CD8-positive, alpha-beta memory T cell (primary cell): ENCODE measurements at places on chromosomes 3 and 15. TPM values are rescaled to one million over a fixed set of nuclear protein-coding genes. Genes with fewer than 3 reads are reported as not detected.

COX5A gene
- 351 TPM for polyA plus RNA-seq

GNAT1 gene
- not detected for polyA plus RNA-seq

AMIGO3 gene
- 1.5 TPM for polyA plus RNA-seq

ASB14 gene
- polyA plus RNA-seq, result 0.24 TPM

DISP2 gene
- 1.1 TPM for polyA plus RNA-seq

COL6A5 gene
- polyA plus RNA-seq, result not detected

TMEM207 gene
- polyA plus RNA-seq, result not detected

SEMA6D gene
- polyA plus RNA-seq, result not detected

STXBP5L gene
- not detected for polyA plus RNA-seq

TPRG1 gene
- polyA plus RNA-seq, result 30.5 TPM

MYNN gene
- polyA plus RNA-seq, result 16.5 TPM

DNA sequence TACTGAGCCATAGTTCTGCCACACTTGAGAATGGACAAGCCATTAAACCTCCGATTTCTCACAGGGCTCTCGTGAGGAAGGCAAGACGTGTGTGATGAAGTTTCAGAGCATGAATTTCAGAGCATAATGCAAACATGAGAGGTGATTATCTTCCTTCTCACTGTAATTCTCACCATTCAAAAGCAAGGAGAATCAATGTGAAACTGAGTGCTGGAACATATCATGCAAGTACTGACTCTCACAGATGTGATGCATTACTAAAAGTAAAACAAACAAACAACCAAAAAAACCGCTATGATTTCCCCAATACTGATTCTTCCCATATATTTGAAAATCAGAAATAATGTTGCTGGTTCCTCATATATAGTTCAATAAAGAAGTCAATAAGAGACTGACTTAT lies 23.7 kb downstream of the P3H2 start:
- no peak for DNase-seq
- no peak overlapping the region for H3K4me3 ChIP-seq
- no peak overlapping the region for H3K27ac ChIP-seq

GRCh38 chr3:126911162-126912026 lies 71.5 kb upstream of the PLXNA1 start:
- H3K27me3 ChIP-seq, result no peaks in the 10 kb centered on the region
- H3K4me3 ChIP-seq, result no peak overlapping the region
- peak overlapping the region; percentile 60 for H3K27ac ChIP-seq
- no peaks in the 10 kb centered on the region for H3K36me3 ChIP-seq
- peaks cover 27% of the 10 kb centered on the region for H3K4me1 ChIP-seq

GRCh38 chr3:12159227-12159601 lies 502 bp upstream of the TIMP4 start:
- no peak for DNase-seq
- H3K27me3 ChIP-seq, result no peaks in the 10 kb centered on the region
- H3K36me3 ChIP-seq, result no peaks in the 10 kb centered on the region
- no peaks in the 10 kb centered on the region for H3K4me1 ChIP-seq

- H3K4me1 ChIP-seq, result peaks cover 53% of the 10 kb centered on the region
- DNase-seq, result no peak
- no peaks in the 10 kb centered on the region for H3K27me3 ChIP-seq
- no peak overlapping the region for H3K27ac ChIP-seq
- H3K36me3 ChIP-seq, result no peaks in the 10 kb centered on the region
These were observed 43.6 kb upstream of the APH1B start for GRCh38 chr15:63233667-63234423.

DNA sequence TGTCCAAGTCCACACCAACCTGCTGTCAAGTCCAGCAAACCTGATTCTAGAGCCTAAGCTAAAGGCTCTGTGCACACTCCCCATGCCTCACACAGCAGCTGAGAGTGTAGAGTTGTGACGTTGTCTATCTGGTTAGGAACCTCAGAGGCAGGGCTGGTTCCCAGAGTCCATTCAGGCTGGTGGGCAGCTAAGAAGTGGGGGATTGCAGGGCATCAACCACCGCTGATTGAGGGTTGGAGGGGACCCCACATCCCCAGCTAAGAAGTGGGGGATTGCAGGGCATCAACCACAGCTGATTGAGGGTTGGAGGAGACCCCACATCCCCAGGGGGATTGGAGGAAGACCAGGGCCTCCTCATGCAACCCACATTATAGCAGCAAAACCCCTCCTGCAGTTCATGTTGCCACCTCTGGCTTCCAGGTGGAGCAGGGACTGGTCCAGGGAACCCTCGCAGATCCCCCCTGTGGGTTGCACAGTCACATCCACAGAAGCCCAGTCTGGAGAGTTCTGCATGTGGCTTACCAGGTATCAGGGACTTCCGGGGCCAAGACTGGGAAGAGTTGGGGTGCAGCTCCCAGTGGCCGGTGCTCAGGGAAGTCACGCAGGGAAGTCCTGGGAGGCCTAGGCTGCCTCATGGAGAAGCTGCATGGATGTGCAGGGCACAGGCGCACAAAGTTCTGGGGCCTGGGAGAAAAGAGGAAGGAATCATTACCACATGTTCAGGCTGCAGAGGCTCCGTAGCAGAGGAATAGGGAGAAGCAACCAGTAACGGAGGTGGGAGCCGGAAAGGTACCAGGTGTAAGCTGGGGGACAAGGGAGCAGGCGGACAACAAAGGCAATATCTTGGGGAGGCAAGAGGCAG lies 71.4 kb upstream of the PCSK6 start:
- DNase-seq, result no peak
- H3K4me3 ChIP-seq, result no peak overlapping the region
- H3K4me1 ChIP-seq, result no peaks in the 10 kb centered on the region
- no peak overlapping the region for H3K27ac ChIP-seq
- H3K36me3 ChIP-seq, result no peaks in the 10 kb centered on the region

DNA sequence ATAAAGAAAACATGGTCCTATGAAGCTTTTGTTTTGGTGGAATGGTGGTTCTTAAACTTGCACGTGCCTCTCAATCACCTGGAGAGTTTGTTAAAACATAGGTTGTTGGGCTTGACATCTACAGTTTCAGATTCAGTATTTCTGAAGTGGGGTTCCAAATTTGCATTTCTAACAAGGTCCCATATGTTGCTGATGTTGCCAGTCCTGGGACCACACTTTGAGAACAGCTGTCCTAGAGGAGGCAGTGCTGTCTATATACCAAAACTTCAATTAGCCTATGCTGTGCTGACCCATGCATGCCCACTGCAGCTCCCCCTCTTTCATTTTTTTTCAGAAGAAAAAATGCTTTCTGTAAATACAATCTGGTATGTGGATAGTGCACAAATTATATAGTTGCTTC lies 31.3 kb downstream of the ALCAM start:
- H3K4me1 ChIP-seq, result no peaks in the 10 kb centered on the region
- H3K27me3 ChIP-seq, result no peaks in the 10 kb centered on the region
- no peak for DNase-seq
- no peak overlapping the region for H3K4me3 ChIP-seq

GRCh38 chr3:184144505-184144904 lies 9.3 kb downstream of the EIF2B5 start:
- DNase-seq, result no peak
- no peak overlapping the region for H3K4me3 ChIP-seq
- H3K27ac ChIP-seq, result no peak overlapping the region
- H3K36me3 ChIP-seq, result peaks cover 41% of the 10 kb centered on the region
- no peaks in the 10 kb centered on the region for H3K27me3 ChIP-seq
- no peaks in the 10 kb centered on the region for H3K4me1 ChIP-seq

DNA sequence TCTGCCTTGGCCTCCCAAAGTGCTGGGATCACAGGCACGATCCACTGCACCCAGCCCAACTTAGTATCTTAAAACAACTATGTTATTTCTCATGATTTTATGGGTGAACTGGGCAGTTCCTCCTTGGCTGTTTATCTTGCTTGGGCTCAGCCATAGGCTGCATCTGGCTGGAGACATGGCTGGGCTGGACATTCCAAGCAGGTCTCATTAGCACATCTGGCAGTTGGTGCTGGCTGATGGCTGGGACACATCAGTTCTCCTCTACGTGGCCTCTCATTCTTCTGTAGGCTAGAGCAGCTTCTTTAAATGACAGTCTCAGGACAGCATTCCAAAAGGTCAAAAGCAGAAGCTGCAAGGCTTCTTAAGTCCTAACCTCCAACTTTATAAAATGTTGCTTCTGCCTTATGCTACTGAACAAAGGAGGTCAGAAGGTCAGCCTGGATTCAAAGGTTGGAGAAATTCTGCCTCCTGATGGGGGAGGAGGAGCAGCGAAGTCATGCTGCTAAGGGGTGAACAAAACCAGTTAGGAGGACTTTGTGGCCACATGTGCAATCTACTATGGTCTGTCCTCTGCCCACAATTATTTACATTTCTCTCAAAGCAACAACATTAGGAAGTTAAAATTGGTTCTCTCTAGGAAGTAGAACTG lies 144.0 kb downstream of the AQP9 start:
- no peaks in the 10 kb centered on the region for H3K27me3 ChIP-seq
- no peak overlapping the region for H3K4me3 ChIP-seq
- no peaks in the 10 kb centered on the region for H3K36me3 ChIP-seq
- DNase-seq, result no peak

DNA sequence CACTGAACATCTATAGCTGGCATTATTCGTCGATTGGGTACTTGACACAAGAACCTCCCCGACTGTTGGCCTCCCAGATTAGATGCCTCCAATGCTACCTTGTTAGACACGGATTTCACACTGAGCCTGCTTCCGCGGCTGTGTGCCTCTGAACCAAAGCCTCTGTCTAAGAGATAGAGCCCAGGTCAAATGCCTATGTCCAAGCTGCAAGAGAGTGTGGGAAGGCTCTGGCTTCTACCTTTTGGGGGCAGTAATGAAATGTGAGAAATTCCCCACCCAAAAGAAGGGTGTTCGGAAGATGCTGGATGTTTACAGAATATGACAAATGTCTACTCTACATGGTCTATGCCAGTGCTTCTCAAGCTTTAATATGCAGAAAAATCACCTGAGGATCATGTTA lies 2.0 kb upstream of the RPUSD2 start:
- no peaks in the 10 kb centered on the region for H3K27me3 ChIP-seq
- no peak overlapping the region for H3K4me3 ChIP-seq
- DNase-seq, result no peak
- H3K4me1 ChIP-seq, result peaks cover 29% of the 10 kb centered on the region
- H3K27ac ChIP-seq, result no peak overlapping the region
- peaks cover 5% of the 10 kb centered on the region for H3K36me3 ChIP-seq

GRCh38 chr3:124627501-124627908 lies 102.7 kb upstream of the UMPS start:
- H3K4me3 ChIP-seq, result no peak overlapping the region
- H3K27ac ChIP-seq, result no peak overlapping the region
- H3K27me3 ChIP-seq, result no peaks in the 10 kb centered on the region
- DNase-seq, result no peak
- no peaks in the 10 kb centered on the region for H3K36me3 ChIP-seq

- DNase-seq, result no peak
- H3K27ac ChIP-seq, result no peak overlapping the region
- H3K4me1 ChIP-seq, result no peaks in the 10 kb centered on the region
- no peak overlapping the region for H3K4me3 ChIP-seq
- peaks cover 5% of the 10 kb centered on the region for H3K36me3 ChIP-seq
- no peaks in the 10 kb centered on the region for H3K27me3 ChIP-seq
These were observed 37.3 kb downstream of the FSD2 start for GRCh38 chr15:82768414-82769054.

GRCh38 chr3:168272343-168272985 lies 176.7 kb upstream of the GOLIM4 start:
- H3K27me3 ChIP-seq, result no peaks in the 10 kb centered on the region
- no peaks in the 10 kb centered on the region for H3K36me3 ChIP-seq
- no peak overlapping the region for H3K4me3 ChIP-seq

DNA sequence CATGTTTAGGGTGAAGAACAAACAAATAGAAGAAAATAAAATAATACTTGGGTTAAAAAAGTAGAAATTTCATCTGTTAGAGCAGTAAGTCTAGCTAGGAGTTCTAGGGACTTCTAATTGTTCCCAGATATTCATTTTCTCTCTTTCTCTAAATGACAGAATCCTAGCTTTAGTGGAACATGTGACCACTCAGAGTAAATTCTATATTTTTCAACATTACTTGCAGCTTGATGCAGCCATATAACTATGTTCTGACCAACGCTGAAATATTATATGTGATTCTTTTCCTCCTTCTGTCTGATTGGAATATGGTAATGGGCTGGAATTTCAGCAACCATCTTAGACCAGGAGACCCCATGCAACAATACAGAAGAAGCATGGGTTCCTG lies 8.1 kb downstream of the PTX3 start:
- DNase-seq, result no peak
- H3K4me1 ChIP-seq, result no peaks in the 10 kb centered on the region
- no peak overlapping the region for H3K27ac ChIP-seq
- H3K4me3 ChIP-seq, result no peak overlapping the region

DNA sequence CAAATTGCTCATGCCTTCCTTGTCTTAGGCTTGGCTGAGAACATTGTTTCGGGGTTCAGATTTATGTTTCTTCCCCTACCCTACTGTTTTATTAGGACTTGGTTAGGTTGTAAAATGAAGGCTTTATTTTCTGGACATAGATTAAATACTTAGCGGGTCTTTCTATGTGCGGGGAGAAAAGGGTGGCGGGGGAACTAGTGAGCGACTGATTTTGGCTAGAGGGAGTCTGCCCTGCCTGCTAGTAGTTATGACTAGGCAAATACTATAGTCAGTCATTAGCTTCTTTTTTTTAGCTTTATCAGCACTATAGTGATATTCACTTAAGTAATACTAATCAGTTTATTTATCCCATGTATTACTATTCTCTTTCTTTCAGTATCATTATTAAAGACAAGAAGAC lies 3.6 kb downstream of the CADM2 start:
- no peaks in the 10 kb centered on the region for H3K27me3 ChIP-seq
- H3K4me3 ChIP-seq, result no peak overlapping the region
- H3K27ac ChIP-seq, result no peak overlapping the region
- peaks cover 4% of the 10 kb centered on the region for H3K4me1 ChIP-seq
- no peak for DNase-seq

- no peak overlapping the region for H3K4me3 ChIP-seq
- no peak for DNase-seq
These were observed 202.7 kb downstream of the CNTN4 start for GRCh38 chr3:2301361-2301760.

- no peak overlapping the region for H3K4me3 ChIP-seq
- H3K36me3 ChIP-seq, result no peaks in the 10 kb centered on the region
- DNase-seq, result no peak
- no peak overlapping the region for H3K27ac ChIP-seq
These were observed 8.1 kb upstream of the PRSS50 start for GRCh38 chr3:46725621-46726314.

DNA sequence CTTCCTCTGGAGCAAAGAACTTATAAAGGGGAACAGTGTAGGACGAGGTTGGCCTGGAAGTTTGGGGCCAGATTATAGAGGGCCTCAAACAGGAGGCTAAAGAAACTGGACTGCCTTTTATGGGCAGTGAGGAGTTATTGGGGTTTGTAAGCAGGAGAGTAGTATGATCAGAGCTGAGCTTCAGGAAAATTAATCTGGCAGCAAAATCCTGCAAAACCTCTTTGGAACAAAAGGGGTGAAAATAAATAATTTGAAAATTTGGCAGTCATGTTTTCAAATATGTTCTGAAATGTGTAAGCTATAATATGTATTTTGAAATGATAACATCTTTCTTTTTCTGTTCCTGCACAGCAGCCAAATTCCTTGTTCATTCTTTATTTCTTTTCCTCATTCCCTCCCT lies 164.9 kb downstream of the THSD4 start:
- H3K4me1 ChIP-seq, result no peaks in the 10 kb centered on the region
- no peaks in the 10 kb centered on the region for H3K27me3 ChIP-seq
- H3K4me3 ChIP-seq, result no peak overlapping the region
- no peaks in the 10 kb centered on the region for H3K36me3 ChIP-seq

GRCh38 chr3:113744941-113745755 lies 901 bp downstream of the NAA50 start:
- H3K27me3 ChIP-seq, result no peaks in the 10 kb centered on the region
- DNase-seq, result peak; percentile 87
- H3K27ac ChIP-seq, result peak overlapping the region; percentile 99
- H3K4me1 ChIP-seq, result peaks cover 47% of the 10 kb centered on the region
- H3K4me3 ChIP-seq, result peak overlapping the region; percentile 78
